A673 (cell line): ENCODE measurements at places on chromosomes 5 and 9.
A peak's percentile ranks its signal among the peaks of the same experiment; 100 is the strongest.

DNA sequence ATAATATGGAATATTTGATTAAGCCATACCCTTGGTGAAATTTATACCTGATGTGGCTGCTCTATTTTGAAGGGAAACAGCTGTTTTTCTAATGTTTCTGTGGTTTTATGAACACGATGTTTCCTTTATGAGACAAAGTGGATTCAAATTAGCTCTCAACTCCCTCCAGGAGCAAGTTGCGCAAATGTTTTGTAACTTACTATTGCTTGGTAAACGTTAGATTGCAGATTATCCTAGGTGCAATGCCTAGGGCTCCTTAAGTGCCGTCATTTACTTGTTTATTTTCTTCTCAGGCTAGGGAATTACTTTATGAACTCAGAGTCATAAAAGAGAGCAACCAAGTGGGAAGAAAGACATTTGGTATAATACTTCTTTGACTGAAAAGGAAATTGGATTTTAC lies 763.1 kb downstream of the TAF11L14 start:
- DNase-seq, result no peak

GRCh38 chr9:2181792-2182191 lies 166.6 kb downstream of the SMARCA2 start:
- peak; percentile 75 for DNase-seq

DNA sequence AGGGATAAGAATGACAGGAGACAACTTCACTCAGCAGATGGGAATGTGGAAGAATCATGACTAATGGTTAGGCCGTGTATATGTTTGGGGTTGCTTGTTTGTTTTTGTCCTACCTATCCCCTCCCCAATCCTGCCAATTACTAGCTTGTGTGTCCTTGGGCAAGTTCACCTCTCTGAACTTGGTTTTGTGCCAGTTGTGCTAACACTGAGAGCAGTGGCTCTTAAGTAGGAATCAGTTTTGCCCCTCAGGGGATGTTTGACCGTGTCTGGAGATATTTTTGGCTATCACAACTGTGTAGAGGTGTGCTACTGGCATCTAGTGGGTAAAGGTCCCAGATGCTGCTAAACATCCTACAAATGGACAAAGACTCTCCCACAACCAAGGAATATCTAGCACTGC lies 287.0 kb downstream of the DMRT2 start:
- no peak for DNase-seq

DNA sequence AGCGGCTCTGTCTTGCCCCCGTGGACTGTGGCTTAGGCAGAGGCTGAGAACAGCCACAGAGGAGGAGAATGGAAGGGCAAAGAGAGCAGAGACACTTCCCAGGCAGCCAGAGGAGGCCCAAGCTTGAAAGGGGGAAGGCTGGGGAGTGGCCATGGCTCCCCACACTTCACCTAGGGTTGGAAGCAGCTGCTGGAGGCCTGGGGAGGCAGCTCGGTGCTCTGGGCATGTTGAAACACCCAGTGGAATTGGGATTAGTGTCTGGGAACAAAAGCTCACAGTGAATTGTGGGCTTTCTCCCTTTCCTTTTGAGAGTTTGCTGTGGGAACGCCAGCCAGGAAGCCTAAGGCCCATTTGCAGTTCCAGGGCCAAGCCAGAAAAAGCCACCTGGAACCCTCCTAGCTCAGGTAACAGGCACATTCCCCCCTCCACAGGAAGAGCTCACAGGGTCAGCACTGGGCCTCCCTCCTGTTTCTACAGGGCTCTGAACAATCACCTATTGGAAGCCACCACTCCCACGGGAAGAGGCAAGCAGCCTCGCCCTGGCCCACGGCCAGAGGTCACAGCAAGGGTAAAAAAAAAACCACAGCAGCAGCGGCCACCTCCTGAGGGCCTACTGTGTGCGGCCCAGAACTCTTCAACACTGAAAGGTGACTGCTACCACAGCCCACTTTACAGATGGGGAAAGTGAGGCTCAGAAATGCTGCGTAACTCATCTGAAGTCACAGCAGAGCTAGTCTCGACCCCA lies 20.2 kb downstream of the EEIG1 start:
- peak; percentile 74 for DNase-seq

DNA sequence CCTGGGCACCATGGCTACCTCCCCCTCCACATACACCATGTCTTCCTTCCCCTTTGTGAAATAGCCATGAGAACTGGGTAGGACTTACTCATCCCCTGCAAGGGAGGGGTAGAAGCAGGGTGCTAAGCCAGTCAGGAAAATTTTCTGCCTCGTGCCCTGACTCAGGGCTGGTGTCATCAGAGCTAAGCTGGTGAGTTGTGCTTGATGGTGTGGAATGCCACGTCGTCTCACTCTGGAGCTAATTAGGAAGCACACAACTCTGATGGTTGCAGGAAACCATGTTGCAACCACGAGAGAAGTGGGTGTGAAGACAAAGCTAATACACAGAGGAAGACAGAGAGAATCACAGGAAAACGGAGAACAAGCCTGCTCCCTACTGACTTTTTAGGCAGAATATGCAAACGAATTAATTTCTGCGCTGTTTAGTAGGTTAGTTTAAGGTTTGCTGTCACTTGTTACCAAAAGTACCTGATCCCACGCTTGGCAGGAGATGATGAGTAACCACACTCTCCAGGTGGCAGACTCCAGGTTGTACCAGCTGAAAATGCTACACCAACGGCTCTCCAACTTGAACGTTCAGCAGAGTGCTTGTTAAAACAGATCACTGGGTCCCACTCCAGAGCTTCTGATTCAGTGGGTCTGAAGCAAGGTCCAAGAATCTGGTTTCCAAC lies 54.5 kb downstream of the STK10 start:
- DNase-seq, result no peak

GRCh38 chr5:177300236-177300880 lies 3.2 kb downstream of the RAB24 start:
- peak; percentile 70 for DNase-seq

DNA sequence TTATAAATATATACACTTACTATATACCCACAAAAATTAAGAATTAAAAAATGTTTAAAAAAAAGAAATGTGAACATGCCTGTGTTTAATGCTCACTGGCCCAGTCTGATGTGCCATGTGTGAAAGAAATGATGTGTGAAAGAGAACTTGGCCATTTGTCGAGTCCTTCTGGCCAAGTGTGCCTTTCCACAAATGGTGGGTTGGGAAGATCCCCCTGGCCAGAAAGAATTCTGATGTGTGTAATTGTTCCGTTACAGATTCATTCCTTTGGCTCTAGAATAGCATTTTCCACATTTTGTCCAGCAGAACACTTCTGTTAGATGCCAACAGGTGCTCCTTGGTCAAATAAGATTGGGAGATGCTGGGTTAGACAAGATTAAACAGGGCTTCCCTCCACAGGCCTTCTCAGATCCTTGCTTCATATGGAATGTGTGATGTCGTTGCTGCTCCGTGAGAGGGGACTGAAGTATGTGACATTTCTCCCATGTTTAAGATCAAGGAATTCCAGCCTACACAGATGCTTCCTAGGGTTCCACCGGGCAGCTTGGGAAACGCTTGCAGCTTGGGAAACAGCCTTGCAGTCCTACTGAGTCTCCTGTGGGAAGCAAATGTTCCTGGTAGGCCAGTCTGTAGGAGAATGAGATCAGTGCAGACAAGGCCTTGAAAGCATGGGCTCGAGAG lies 32.1 kb downstream of the GDNF start:
- no peak for DNase-seq
